ENCODE measurements at places on chromosomes 12 and 14.

GRCh38 chr12:92270521-92270920 is 124.9 kb upstream of the BTG1 start:
- H3K4me1 ChIP-seq = peaks cover 5% of the 10 kb centered on the region
- H3K27me3 ChIP-seq = no peaks in the 10 kb centered on the region
- no peaks in the 10 kb centered on the region for H3K36me3 ChIP-seq

GRCh38 chr12:49847161-49847560 is 4.3 kb upstream of the BCDIN3D start:
- H3K4me1 ChIP-seq = peaks cover 11% of the 10 kb centered on the region
- H3K27ac ChIP-seq = no peak overlapping the region
- peaks cover 11% of the 10 kb centered on the region for H3K36me3 ChIP-seq
- no peak for DNase-seq
- peaks cover 19% of the 10 kb centered on the region for H3K27me3 ChIP-seq
- no peak overlapping the region for H3K4me3 ChIP-seq

DNA sequence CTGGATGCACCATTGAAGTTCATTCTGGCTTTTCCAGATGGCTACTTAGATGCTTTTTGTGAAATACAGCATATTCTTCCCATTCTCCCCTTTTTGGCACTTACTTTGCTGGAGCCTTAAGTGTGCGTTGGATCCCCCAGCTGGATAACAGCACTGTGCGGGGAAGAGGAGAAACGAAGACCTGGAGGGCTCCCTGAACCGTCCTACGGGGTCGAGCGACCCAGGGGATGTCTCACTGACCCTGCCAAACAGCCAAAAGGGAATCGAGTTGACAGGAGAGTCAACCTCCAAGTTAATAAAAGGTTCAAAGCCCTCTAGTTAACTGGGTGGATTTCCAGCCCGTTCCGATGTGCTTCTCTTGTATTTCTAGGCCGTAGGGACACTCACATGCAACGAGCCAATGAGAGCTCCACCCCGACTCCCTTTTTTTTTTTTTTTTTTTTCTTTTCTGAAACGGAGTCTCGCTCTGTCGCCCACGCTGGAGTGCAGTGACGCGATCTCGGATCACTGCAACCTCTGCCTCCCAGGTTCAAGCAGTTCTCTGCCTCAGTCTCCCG is 1.0 kb upstream of the CAMKK2 start:
- no peak overlapping the region for H3K27ac ChIP-seq
- H3K36me3 ChIP-seq = peaks cover 26% of the 10 kb centered on the region
- H3K27me3 ChIP-seq = no peaks in the 10 kb centered on the region
- H3K4me1 ChIP-seq = no peaks in the 10 kb centered on the region
- DNase-seq = no peak
- H3K4me3 ChIP-seq = peak overlapping the region; percentile 88

GRCh38 chr14:94227029-94227428 is 52.9 kb downstream of the PPP4R4 start:
- no peak overlapping the region for H3K27ac ChIP-seq
- no peak for DNase-seq
- no peak overlapping the region for H3K4me3 ChIP-seq
- H3K27me3 ChIP-seq = no peaks in the 10 kb centered on the region
- no peaks in the 10 kb centered on the region for H3K36me3 ChIP-seq
- H3K4me1 ChIP-seq = no peaks in the 10 kb centered on the region

GRCh38 chr12:99027461-99027860 is 382.4 kb downstream of the APAF1 start:
- H3K4me3 ChIP-seq = no peak overlapping the region
- H3K27ac ChIP-seq = no peak overlapping the region
- DNase-seq = peak; percentile 36
- peaks cover 15% of the 10 kb centered on the region for H3K4me1 ChIP-seq
- no peaks in the 10 kb centered on the region for H3K36me3 ChIP-seq
- H3K27me3 ChIP-seq = no peaks in the 10 kb centered on the region

DNA sequence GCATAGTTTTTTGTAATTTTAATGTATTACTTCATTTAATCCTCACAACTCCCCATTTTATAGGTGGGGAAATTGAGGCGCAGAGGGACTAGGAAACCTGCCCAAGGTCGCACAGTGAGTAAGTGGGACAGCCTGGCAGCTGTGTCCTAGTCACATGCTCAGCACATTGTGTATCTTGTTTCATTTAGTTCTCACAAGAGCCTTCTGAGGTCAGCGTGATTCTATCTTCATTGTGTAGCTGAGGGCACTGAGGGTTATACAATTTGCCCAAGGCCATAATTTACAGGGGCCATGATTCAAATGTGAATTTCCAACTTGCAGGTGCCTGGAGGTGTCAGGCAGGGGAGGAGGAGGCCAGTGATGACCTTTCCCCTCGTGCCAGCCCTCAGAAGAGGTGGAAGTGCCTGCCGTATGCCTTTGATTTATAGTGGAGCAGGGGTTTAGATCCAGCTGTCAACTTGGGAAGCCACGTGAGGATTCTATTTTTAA is 30.3 kb upstream of the SMOC1 start:
- no peaks in the 10 kb centered on the region for H3K36me3 ChIP-seq
- DNase-seq = no peak
- peaks cover 20% of the 10 kb centered on the region for H3K27me3 ChIP-seq
- H3K4me3 ChIP-seq = no peak overlapping the region
- no peaks in the 10 kb centered on the region for H3K4me1 ChIP-seq

GRCh38 chr12:115204957-115205754 is 521.2 kb upstream of the TBX3 start:
- DNase-seq = no peak
- no peak overlapping the region for H3K4me3 ChIP-seq
- no peaks in the 10 kb centered on the region for H3K27me3 ChIP-seq
- H3K36me3 ChIP-seq = no peaks in the 10 kb centered on the region
- H3K4me1 ChIP-seq = no peaks in the 10 kb centered on the region

DNA sequence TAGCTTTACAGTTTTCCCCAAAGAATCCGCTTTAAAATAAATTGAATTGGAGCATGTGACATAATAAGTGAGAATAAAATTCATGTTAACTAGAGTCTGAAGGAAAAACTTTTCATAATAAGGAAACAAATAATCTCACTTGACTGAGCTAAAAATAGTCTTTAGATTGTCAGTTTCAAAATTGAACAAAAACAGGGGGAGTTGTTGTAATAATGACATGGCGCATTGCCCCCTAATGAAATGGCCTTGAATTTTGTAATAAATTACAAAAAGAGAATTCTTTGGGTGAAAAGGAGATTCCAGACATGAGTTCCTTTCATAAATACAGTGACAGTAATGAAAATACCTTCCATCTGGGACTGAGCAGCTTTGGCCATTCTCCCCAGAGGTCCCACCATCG is 178.6 kb downstream of the EFCAB11 start:
- no peak overlapping the region for H3K27ac ChIP-seq
- H3K4me3 ChIP-seq = no peak overlapping the region
- no peak for DNase-seq
- H3K27me3 ChIP-seq = no peaks in the 10 kb centered on the region

DNA sequence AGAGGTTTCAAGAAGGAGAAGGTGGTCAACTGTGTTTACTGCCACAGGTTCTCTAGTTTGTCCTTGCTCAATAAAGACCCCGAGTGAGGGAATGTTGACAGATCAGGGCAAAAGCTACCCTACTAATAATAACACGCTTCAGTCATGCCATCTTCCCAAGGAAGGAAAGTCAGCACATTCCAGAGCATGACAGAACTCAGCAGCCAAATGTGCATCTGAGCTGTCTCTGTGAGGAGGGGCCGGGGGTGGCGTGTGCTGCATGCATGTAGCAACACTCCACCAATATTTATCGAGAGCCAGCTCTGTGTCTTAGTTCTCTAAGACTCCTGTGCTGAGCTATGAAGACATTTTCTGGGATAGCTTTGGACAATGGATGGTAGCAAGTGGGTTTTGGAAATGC is 260.4 kb downstream of the DPF3 start:
- no peak for DNase-seq
- no peaks in the 10 kb centered on the region for H3K36me3 ChIP-seq
- peaks cover 8% of the 10 kb centered on the region for H3K4me1 ChIP-seq
- no peak overlapping the region for H3K4me3 ChIP-seq
- H3K27me3 ChIP-seq = peaks cover 43% of the 10 kb centered on the region

GRCh38 chr14:90907178-90907577 is 90.9 kb upstream of the TTC7B start:
- no peak overlapping the region for H3K27ac ChIP-seq
- peaks cover 4% of the 10 kb centered on the region for H3K36me3 ChIP-seq
- no peaks in the 10 kb centered on the region for H3K27me3 ChIP-seq
- no peaks in the 10 kb centered on the region for H3K4me1 ChIP-seq

- H3K36me3 ChIP-seq = no peaks in the 10 kb centered on the region
- H3K4me1 ChIP-seq = peaks cover 61% of the 10 kb centered on the region
- DNase-seq = peak; percentile 25
- no peaks in the 10 kb centered on the region for H3K27me3 ChIP-seq
- H3K27ac ChIP-seq = peak overlapping the region; percentile 48
These were observed 296.3 kb upstream of the PRKD1 start for GRCh38 chr14:30223966-30224365.

DNA sequence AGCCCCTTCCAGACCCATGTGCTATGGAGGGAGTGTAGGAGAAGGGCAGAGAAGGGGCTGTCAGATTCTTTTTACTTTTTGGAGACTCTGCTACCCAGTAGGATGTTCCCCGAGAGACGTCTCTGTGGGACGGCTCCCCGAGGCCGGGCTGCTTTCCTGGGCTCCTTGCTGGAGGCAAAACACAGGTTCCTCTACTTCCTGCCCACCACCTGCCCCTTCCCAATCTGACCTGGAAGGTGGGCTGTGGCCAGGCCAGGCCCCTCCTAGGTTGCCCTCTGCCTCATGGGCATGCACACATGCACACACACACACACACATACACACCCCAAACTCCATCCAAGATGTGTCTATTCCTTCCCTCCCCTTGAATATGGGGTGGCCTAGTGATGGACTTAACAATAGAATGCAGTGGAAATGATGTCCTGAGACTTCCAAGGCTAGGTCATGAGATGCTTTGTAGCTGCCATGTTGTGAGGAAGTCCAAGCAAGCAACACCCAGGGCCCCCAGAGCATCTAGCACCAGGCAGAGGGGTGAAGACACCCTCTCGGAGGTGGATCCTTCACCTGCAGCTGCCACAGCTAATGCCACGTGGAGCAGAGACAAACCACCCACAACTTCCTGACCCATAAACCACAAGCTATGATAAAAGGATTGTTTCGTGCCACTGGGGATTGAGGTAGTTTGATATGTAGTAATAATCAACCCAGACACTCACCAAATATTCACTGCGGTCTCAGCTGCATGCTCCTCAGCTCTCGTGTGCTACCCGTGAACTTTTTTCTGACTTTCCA is 1.6 kb upstream of the ASB2 start:
- H3K36me3 ChIP-seq = no peaks in the 10 kb centered on the region
- no peak for DNase-seq
- H3K4me1 ChIP-seq = no peaks in the 10 kb centered on the region
- peaks cover 26% of the 10 kb centered on the region for H3K27me3 ChIP-seq
- H3K4me3 ChIP-seq = no peak overlapping the region

- no peaks in the 10 kb centered on the region for H3K27me3 ChIP-seq
- no peak overlapping the region for H3K4me3 ChIP-seq
- no peak overlapping the region for H3K27ac ChIP-seq
- H3K36me3 ChIP-seq = no peaks in the 10 kb centered on the region
- no peaks in the 10 kb centered on the region for H3K4me1 ChIP-seq
These were observed 154.1 kb downstream of the BTG1 start for GRCh38 chr12:91991399-91992187.

GRCh38 chr12:47990351-47991105 is 13.7 kb downstream of the COL2A1 start:
- no peak overlapping the region for H3K4me3 ChIP-seq
- DNase-seq = no peak
- H3K27ac ChIP-seq = no peak overlapping the region
- H3K36me3 ChIP-seq = no peaks in the 10 kb centered on the region

- peaks cover 33% of the 10 kb centered on the region for H3K27me3 ChIP-seq
- no peaks in the 10 kb centered on the region for H3K36me3 ChIP-seq
- no peak overlapping the region for H3K27ac ChIP-seq
- no peak overlapping the region for H3K4me3 ChIP-seq
- DNase-seq = peak; percentile 19
These were observed 64.1 kb upstream of the OTX2 start for GRCh38 chr14:56874375-56874774.

GRCh38 chr14:47778631-47779030 is 103.2 kb upstream of the MDGA2 start:
- DNase-seq = no peak
- H3K27me3 ChIP-seq = no peaks in the 10 kb centered on the region
- H3K4me3 ChIP-seq = no peak overlapping the region
- no peaks in the 10 kb centered on the region for H3K36me3 ChIP-seq
- no peak overlapping the region for H3K27ac ChIP-seq

GRCh38 chr12:3789838-3790237 is 36.9 kb upstream of the CRACR2A start:
- no peak overlapping the region for H3K27ac ChIP-seq
- no peaks in the 10 kb centered on the region for H3K4me1 ChIP-seq
- H3K36me3 ChIP-seq = peaks cover 6% of the 10 kb centered on the region
- H3K4me3 ChIP-seq = no peak overlapping the region

DNA sequence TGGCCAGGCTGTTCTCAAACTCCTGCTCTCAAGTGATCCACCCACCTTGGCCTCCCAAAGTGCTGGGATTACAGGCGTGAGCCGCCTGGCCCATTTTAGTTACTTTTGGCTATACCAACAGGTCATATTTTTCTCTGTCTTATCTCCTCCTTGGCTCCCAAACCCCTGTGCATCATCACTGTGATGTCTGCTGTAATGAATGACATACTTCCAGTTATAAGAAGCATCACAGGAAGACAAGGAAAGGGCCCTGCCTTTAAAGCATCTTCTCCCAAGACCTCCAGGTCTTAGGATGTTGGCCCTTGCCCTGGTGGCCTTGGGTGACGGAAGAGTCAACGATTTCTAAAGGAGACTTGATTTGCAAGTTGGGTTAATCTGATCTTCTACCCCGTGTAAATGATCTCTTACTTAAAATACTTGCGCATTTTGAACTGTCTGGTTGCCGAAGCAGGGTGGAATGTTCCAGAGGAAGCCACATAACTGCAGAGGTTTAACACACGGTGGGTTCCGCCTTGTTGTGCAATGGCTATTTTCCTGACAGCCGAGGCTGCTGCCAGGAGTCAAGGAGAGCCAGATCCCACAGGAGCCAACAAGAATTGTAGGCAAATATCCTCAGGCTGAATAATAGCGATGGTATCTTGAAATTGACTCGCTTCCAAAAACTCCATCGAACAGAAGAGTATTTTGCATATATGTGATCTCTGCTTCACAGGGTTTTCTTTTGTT is 55.7 kb upstream of the PLXNC1 start:
- no peak overlapping the region for H3K4me3 ChIP-seq
- no peak for DNase-seq
- H3K36me3 ChIP-seq = no peaks in the 10 kb centered on the region
- no peak overlapping the region for H3K27ac ChIP-seq

- DNase-seq = no peak
- no peak overlapping the region for H3K4me3 ChIP-seq
- H3K27me3 ChIP-seq = no peaks in the 10 kb centered on the region
- H3K4me1 ChIP-seq = no peaks in the 10 kb centered on the region
- peaks cover 57% of the 10 kb centered on the region for H3K36me3 ChIP-seq
These were observed 9.7 kb downstream of the CKB start for GRCh38 chr14:103512701-103513611.

- H3K4me3 ChIP-seq = no peak overlapping the region
- H3K27me3 ChIP-seq = no peaks in the 10 kb centered on the region
- no peak for DNase-seq
- H3K27ac ChIP-seq = no peak overlapping the region
- H3K36me3 ChIP-seq = no peaks in the 10 kb centered on the region
These were observed 338.9 kb upstream of the GARIN2 start for GRCh38 chr14:66850258-66850888.
